NCI-H187 (cell line): ENCODE measurements at places on chromosomes 2 and 18.

DNA sequence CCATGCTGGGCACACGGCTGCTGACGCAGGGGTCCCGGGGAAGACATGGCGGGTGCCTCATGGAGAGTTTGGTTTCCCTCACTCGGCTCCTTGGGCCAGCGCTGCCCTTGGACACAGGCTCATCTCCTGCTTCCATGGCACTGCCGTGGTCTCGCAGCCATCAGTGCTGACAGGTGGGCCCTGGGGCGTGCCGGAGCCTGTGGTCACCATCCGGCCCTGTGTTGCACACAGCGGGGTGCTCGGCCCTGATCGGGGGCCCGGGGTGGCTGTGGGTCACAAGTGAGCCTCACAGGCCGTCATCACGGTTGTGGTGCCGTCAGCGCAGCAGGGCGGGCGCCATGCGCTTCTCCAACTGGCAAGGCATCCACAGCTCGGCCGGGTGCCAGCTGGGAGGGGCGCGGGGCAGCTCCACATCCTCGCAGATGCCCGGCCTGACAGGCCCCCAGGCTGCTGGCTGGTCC is 582 bp downstream of the RTP5 start:
- no peak for DNase-seq

GRCh38 chr2:11542275-11542819 is 8.5 kb downstream of the GREB1 start:
- DNase-seq, result no peak

DNA sequence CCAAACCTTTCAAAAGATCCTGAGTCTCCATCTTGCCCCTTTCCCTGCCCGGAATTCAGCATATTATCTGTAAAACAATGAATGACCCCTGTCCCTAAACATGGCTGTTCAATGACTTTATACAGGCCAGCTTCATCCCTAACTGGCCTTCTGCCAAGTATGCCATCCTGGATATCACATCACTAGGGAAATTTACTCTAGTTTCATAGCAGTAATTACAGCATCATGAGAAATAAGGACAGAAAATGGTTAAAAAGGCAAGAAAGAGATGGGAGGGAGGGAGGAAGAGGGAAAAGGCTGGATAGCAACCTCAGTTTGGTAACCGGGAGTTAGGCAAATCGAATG is 4.4 kb downstream of the MBOAT2 start:
- DNase-seq, result no peak

DNA sequence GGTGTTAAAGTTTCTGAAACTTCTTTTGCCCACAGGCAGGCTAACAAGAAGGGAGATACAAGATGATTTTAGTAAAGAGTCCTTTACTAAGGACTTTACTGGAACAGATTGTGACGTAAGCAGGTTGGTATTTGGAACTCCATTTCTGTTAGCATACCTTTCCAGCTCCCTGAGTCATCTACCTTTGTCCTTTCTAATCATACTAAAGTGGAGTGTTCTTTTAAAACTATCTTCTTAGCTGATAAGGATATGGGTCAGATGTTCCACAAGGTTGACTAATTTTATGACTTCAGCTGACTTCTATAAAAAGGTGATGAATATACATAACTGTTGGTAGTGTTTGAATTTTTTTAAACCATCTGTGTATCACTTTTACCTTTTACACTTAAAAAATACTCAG is 21.1 kb downstream of the UGP2 start:
- DNase-seq, result no peak

GRCh38 chr2:64349131-64349530 is 104.8 kb upstream of the LGALSL start:
- no peak for DNase-seq

DNA sequence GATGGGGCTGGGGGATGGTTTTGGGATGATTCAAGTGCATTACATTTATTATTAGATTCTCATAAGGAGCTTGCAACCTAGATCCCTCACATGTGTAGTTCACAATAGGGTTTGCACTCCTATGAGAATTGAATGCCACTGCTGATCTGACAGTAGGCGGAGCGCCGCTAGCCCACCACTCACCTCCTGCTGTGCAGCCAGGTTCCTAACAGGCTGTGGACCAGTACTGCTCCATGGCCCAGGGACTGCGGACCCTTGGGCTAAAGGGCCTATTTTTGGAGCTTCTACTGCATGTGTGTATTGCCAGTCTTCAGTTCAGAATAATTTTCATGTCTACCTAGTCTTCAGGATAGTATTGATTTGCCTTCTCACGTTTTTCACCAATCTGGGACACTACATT is 165.3 kb upstream of the TWIST2 start:
- DNase-seq, result no peak

DNA sequence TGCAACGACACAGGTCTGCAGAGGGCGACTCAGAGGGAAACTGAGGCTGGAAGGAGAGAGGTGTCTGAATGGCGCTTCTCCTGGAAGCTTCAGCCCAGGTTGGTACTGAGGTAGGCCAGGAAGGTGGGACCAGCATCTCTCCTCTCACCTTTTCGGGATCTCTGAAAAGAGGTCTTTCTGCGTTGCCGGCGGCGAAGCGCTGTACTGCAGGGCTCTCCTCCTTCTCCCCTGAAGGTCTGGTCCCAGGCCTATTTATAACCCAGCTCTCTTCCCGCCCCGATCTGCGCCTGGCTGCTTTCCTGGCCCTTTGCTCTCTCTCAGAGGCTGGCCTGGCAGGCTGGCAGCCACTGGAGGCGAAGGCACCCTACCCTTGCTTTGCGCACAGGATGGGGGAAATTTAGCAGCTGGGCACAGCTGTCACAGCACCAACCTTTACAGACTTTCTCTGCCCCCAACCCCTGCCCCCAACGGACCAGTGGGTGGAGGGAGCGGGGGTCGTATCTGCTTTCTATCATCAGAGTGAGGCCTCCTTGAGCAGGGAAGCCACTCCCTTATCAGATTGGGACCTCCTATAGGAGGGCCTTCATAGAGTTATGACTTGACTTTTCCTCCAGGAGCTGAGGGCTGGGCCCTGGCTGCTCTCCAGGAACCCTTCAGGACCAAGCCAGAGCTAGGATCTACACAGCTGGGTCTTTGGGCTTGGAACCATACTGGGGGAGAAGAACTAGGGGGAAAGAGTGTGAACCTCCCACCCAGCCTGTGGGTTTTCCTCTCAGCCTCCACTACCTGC is 1.1 kb downstream of the DYSF start:
- no peak for DNase-seq
